ENCODE measurements at places on chromosomes 5 and 9. TPM values are rescaled to one million over a fixed set of nuclear protein-coding genes. Genes with fewer than 3 reads are reported as not detected.

- no peak overlapping the region for H3K27ac ChIP-seq
- H3K4me1 ChIP-seq = peaks cover 25% of the 10 kb centered on the region
- no peaks in the 10 kb centered on the region for H3K27me3 ChIP-seq
Measured at GRCh38 chr9:14211564-14211963, 102.4 kb downstream of the NFIB start.

DNA sequence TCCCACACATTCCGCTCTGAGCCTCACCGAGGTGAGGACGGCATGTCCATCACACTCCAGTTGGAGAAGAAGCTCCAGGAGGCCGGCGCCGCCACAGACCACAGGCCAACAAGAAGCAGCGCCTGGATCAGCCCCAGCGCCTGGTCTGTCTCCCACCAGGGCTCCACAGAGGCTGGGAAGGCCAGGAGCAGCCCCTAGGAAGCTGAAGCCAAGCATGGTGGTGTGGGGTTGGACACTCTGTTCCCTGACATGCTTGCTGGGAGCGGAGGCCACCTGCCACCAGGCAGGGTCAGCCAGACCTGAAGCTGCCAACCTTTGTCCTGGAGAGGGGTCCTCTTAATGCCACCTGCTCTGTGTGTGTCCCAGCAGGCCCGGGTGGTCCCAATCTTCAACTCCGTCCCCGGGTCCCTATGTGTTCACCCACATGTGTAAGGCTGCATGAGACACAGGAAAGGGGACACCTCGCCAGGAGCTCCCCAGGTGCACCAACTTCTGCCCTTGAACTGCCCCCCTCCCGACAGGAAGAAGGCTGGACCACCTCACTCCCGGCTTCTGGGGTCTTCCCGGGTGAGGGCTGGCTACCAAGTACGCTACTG, 140.1 kb upstream of the PPP1R26 start:
- no peak overlapping the region for H3K4me3 ChIP-seq
- H3K27me3 ChIP-seq = peaks cover 14% of the 10 kb centered on the region
- H3K27ac ChIP-seq = no peak overlapping the region
- no peak for DNase-seq
- 0 out of 2 replicates have a peak, but pooled peaks cover 4% of the 10 kb centered on the region for H3K36me3 ChIP-seq

GRCh38 chr5:154694159-154694558, 61.0 kb upstream of the LARP1 start:
- H3K4me1 ChIP-seq = peaks cover 28% of the 10 kb centered on the region
- no peak overlapping the region for H3K27ac ChIP-seq
- no peak for DNase-seq
- no peaks in the 10 kb centered on the region for H3K36me3 ChIP-seq
- H3K4me3 ChIP-seq = no peak overlapping the region

- H3K27me3 ChIP-seq = no peaks in the 10 kb centered on the region
- no peaks in the 10 kb centered on the region for H3K4me1 ChIP-seq
- no peaks in the 10 kb centered on the region for H3K36me3 ChIP-seq
- DNase-seq = no peak
Measured at GRCh38 chr9:75454043-75454442, 365.7 kb downstream of the OSTF1 start.

- H3K36me3 ChIP-seq = no peaks in the 10 kb centered on the region
- no peak overlapping the region for H3K4me3 ChIP-seq
- DNase-seq = peak; percentile 88
- H3K27ac ChIP-seq = peak overlapping the region; percentile 69
- peaks cover 73% of the 10 kb centered on the region for H3K4me1 ChIP-seq
Measured at GRCh38 chr9:81562231-81563019, 126.9 kb downstream of the TLE1 start.

DNA sequence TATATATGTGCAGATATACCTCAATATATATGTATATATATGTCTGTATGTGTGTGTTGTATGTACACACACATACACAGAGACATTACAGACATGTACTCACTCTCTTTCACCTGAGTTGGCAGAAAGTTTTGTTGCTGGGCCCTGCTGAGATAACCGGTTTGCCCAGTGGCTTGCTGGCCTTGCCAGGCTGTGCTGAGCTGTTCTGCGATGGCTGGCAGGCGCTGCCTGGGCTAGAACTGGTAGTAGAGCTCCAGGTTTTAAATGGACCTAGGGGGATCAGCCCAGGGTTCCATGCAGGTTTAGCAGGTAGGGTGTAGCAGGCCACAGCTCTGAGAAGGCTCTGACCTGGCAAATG, 394.3 kb downstream of the GADD45G start:
- H3K4me1 ChIP-seq = no peaks in the 10 kb centered on the region
- H3K27me3 ChIP-seq = no peaks in the 10 kb centered on the region
- H3K4me3 ChIP-seq = no peak overlapping the region
- H3K27ac ChIP-seq = no peak overlapping the region

DNA sequence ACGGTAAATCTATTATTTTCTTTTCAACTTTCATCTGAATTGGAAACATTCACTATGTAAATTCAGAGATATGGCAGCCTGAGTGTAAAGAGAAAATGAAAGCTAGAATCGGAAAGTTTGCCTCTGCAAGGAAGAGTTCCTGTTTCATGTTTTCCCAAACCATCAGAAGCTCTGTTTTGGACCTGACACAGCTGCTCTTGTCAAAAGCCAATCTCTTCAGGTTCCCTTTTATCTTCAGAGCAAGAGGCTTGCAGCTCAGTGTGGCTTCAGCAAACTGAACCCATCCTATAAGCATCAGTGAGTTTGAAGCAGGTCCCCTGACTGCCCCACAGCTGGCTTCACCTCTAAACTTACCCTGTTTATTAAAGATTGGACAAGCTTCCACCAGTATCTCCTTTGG, 1099.7 kb downstream of the DTWD2 start:
- H3K27me3 ChIP-seq = no peaks in the 10 kb centered on the region
- H3K27ac ChIP-seq = peak overlapping the region; percentile 64
- H3K4me1 ChIP-seq = peaks cover 43% of the 10 kb centered on the region
- H3K4me3 ChIP-seq = peak overlapping the region; percentile 36
- H3K36me3 ChIP-seq = no peaks in the 10 kb centered on the region

CCDC180 gene
- total RNA-seq = 0.94 TPM

- no peak overlapping the region for H3K4me3 ChIP-seq
- H3K27ac ChIP-seq = no peak overlapping the region
- DNase-seq = no peak
- H3K4me1 ChIP-seq = peaks cover 33% of the 10 kb centered on the region
- H3K36me3 ChIP-seq = no peaks in the 10 kb centered on the region
Measured at GRCh38 chr9:86410281-86410680, 56.1 kb upstream of the TUT7 start.

DNA sequence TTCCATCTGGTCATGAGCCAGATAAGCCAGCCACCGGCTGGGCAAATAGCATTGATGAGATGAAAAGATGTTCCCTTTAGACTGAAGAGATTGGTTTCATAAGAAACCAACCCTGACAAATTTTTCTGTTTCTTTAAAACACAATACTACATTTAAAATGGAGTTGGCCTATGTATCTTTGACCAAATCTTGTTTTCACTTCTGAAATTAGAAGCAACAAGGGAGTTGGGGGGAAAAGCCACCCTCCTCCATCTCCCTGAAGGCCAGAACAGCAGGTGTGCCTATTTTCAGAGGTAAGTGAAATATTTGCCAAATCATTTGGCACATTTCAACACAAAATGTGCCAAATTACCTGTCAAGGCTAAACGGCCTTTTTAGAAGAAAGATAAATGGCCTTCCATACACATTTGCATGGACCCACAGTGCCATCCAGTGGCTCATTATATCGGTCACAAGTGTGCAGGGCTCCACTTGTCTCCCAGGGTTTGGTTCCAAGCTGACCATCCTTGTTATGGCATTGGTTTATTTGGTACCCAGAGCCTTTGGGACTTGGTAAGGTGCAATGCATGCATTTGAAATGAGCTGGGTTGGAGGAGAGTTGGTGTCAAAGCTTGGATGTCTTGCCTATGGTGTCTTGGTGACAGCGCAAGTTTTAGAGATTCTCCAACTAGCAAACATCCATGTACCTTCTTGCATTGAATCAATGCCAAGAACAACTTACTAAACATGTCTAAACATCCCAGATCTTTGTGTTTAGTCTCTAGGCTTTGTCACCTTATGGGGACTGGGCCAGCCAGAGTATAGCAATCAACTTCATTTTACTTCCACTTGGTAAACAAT, 372.0 kb upstream of the KIF2A start:
- no peaks in the 10 kb centered on the region for H3K4me1 ChIP-seq
- H3K36me3 ChIP-seq = no peaks in the 10 kb centered on the region
- no peak overlapping the region for H3K27ac ChIP-seq
- H3K4me3 ChIP-seq = no peak overlapping the region
- peak; percentile 10 for DNase-seq
- no peaks in the 10 kb centered on the region for H3K27me3 ChIP-seq

MLLT3 gene
- 24.3 TPM for total RNA-seq

SLC22A4 gene
- 11.5 TPM for total RNA-seq

GRCh38 chr9:133825555-133826218, 87.5 kb upstream of the SARDH start:
- H3K27ac ChIP-seq = peak overlapping the region; percentile 76
- H3K4me3 ChIP-seq = peak overlapping the region; percentile 52
- DNase-seq = peak; percentile 71
- no peaks in the 10 kb centered on the region for H3K27me3 ChIP-seq
- H3K36me3 ChIP-seq = peaks cover 11% of the 10 kb centered on the region
- peaks cover 17% of the 10 kb centered on the region for H3K4me1 ChIP-seq

ARHGEF39 gene
- 2.4 TPM for total RNA-seq

DNA sequence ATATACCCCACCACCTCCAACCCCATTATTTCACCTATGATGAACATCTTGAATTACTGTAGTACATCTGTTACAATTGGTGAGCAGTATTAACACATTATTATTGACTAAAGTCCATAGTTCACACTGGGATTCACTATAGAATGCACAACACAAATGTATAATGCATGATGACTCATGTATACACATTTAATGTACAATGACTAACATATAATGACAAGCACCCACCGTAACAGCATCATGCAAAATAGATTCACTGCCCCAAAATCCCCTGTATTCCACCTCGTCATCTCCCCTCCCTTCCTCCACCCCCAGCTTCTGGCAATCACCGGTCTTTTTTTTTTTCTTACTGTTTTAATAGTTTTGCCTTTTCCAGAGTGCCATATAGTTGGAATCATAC, 47.1 kb upstream of the NEK6 start:
- H3K27me3 ChIP-seq = peaks cover 8% of the 10 kb centered on the region
- DNase-seq = no peak
- no peaks in the 10 kb centered on the region for H3K36me3 ChIP-seq

DNA sequence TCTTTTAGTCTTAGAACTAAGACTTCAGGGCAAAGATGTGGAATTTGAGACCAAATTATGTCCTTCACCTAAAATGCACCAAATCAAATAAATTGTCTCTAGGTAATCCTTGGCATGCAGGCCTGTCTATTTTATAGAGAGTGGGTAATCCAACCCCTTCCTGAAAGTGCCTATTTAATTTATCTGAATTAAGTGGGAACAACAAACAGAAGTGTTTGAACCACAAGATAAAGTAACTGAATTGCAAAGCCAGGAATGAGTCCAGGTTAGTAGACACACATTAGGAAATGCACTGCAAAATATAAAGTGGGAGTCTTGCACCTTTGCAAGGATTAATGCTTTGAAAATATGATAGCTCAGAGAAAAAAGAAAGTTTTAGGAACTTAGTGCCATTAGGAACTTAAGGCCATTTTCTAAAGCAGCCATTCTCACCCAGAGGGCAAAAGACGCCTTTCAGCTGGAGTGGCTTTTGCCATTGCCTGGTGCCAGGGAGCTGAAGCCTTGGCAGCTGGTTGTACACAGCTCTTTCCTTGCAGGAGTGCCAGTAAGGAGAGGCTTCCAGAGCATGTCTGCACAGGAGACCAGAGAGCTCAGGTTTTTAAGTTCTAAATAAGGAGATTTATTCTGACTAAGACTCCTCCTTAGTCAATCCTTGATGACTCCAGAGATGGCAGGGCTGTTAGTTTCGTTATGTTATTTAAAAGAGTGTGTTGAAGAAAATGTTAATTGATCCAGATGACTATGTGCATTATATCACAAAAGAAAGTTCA, 151.7 kb upstream of the ELL2 start:
- H3K36me3 ChIP-seq = peaks cover 13% of the 10 kb centered on the region
- peak overlapping the region; percentile 74 for H3K27ac ChIP-seq
- no peaks in the 10 kb centered on the region for H3K27me3 ChIP-seq
- peak; percentile 11 for DNase-seq
- H3K4me3 ChIP-seq = peak overlapping the region; percentile 52

GRCh38 chr5:171688696-171689495, 96.7 kb upstream of the SMIM23 start:
- no peak overlapping the region for H3K4me3 ChIP-seq
- H3K27me3 ChIP-seq = peaks cover 18% of the 10 kb centered on the region
- H3K36me3 ChIP-seq = no peaks in the 10 kb centered on the region
- H3K4me1 ChIP-seq = no peaks in the 10 kb centered on the region
- DNase-seq = no peak

DNA sequence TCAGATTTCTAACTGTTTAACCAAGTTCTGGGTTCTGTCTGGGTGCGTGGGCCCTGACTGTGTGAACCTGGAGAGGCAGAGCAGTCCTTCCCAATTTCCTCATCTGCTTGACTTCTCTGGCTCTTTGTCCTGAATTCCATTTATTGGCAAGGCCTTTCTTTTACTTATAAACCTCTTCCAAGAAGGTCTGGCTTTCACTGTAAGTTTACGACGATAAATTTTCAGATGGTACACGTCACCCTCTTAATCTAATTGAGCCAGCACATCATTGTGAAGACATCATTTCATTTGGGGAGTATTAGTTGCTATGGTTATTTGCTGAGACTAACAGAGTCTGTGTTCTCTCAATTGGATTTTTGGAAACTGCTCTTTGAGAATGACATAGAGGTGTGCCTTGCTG, 92.4 kb downstream of the ARHGAP26 start:
- no peak for DNase-seq
- no peak overlapping the region for H3K27ac ChIP-seq
- peaks cover 4% of the 10 kb centered on the region for H3K27me3 ChIP-seq
- H3K36me3 ChIP-seq = no peaks in the 10 kb centered on the region

GRCh38 chr5:33939556-33940262, 3.5 kb downstream of the RXFP3 start:
- H3K36me3 ChIP-seq = no peaks in the 10 kb centered on the region
- peaks cover 36% of the 10 kb centered on the region for H3K4me1 ChIP-seq
- DNase-seq = peak; percentile 10
- H3K4me3 ChIP-seq = no peak overlapping the region
- H3K27me3 ChIP-seq = peaks cover 40% of the 10 kb centered on the region

- no peak for DNase-seq
- peaks cover 41% of the 10 kb centered on the region for H3K4me1 ChIP-seq
- no peak overlapping the region for H3K27ac ChIP-seq
- H3K27me3 ChIP-seq = peaks cover 9% of the 10 kb centered on the region
- no peak overlapping the region for H3K4me3 ChIP-seq
Measured at GRCh38 chr5:125483609-125484008, 737.2 kb upstream of the ZNF608 start.

GRCh38 chr5:136190904-136191303, 2.1 kb downstream of the SMIM32 start:
- no peak overlapping the region for H3K27ac ChIP-seq
- no peak overlapping the region for H3K4me3 ChIP-seq
- H3K27me3 ChIP-seq = peaks cover 35% of the 10 kb centered on the region
- H3K36me3 ChIP-seq = peaks cover 21% of the 10 kb centered on the region

GRCh38 chr5:3122216-3122615, 370.7 kb upstream of the IRX2 start:
- H3K27me3 ChIP-seq = no peaks in the 10 kb centered on the region
- no peak for DNase-seq
- H3K27ac ChIP-seq = no peak overlapping the region
- H3K4me3 ChIP-seq = no peak overlapping the region
- no peaks in the 10 kb centered on the region for H3K36me3 ChIP-seq
